ENCODE measurements at places on chromosomes 5 and 9.

DNA sequence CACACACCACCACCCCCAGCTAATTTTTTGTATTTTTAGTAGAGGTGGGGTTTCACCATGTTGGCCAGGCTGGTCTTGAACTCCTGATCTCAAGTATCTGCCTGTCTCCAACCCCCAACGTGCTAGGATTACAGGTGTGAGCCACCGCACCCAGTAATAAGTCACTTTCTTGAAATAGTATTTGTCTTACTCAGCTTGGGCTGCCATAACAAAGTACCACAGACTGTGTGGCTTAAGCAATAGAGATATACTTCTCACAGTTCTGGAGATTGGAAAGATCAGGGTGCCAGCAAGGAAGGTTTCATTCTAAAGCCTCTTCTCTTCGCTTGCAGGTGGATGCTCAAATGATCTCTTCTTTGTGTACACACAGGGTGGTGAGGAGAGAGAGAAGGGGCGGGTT, 99.8 kb downstream of the ARRDC3 start:
- DNase-seq: no peak

DNA sequence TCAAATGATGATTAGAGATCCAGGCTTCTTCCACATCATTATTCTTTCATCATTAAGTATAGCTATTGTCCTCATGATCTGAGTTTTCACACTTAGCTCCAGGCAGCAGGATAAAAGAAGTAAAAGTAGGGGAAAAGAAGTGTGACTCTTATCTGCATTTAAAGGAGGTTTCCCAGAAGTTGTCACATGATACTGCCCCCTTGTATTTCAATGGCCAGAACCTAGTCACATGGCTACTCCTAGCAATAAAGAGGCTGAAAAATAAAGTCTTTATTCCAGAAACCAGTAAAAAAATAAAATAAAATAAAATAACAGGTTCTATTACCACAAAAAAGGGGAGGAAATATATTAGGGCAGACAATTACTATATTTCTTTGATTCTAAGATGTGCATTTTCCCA, 5.3 kb upstream of the NDUFS4 start:
- DNase-seq: no peak

DNA sequence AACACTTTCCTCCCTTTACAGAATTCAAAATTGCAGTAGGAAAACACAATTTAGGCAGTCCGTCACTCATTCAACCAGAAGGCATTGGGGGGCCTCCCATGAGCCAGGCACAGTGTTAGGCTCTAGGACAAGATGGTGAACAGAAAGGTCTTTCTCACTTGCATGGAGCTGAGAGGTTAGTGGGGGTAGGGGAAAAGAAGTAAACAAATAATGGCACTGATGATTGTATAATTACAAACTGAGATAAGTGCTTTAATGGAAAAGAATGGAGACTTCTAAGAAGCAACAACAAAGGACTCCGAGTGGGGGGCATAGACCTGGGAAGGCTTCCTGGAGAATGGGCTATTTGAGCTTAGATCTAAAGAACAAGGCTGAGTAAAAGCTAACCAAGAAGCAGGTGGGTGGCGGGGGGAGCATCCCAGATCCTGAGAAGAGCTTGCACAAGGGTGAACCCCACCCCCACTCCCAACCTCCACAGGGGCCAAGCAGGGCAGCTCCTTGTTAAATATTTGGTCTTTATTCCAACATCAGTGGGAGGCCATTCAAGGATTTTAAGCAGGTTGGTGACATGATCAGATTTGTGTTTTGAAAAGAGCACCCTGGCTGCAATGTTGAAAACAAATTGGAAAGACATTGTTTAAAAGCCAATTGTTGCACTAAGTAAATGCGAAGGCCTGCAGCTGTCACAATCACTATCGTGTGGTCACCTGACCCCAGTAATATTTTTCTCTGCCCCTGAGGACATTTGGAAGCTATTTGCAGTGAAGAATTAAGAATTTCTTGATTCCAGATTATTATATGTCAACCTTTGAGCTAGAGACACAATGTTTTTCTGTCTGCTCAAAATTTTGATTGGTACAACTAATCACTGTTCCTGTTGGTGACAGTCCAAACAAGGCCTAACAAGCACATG, 73.9 kb upstream of the EFNA5 start:
- DNase-seq: no peak

DNA sequence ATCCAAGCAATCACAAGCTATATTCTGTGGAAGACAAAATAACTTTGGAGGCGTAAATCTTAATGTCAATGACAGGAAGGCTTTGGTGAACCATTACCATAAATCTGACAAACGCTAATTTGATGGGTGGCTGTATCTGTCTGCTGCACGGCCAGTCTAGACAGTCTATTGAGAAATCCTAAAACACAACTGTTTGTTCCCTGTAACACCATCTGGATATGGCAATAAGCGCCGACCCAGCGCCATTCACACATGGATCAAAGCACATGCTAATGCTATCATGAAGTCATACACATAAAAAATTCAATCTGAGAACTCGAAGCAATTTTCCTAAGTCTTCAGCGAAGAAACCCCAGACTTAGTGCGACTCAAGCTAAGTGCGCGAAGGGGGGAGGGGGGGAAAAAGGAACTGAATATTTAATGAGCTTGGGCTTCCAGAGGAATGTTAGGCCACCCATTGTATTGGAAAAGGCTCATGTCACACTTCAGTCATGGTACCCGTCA, 95.1 kb downstream of the ARL15 start:
- DNase-seq: no peak

GRCh38 chr5:179817890-179818745, 2.6 kb upstream of the SQSTM1 start:
- no peak for DNase-seq

GRCh38 chr5:176626876-176627236, 3.5 kb downstream of the SNCB start:
- DNase-seq: no peak

GRCh38 chr5:113759505-113759904, 246.0 kb downstream of the YTHDC2 start:
- no peak for DNase-seq

GRCh38 chr5:179292202-179292601, 53.1 kb downstream of the ADAMTS2 start:
- DNase-seq: no peak

DNA sequence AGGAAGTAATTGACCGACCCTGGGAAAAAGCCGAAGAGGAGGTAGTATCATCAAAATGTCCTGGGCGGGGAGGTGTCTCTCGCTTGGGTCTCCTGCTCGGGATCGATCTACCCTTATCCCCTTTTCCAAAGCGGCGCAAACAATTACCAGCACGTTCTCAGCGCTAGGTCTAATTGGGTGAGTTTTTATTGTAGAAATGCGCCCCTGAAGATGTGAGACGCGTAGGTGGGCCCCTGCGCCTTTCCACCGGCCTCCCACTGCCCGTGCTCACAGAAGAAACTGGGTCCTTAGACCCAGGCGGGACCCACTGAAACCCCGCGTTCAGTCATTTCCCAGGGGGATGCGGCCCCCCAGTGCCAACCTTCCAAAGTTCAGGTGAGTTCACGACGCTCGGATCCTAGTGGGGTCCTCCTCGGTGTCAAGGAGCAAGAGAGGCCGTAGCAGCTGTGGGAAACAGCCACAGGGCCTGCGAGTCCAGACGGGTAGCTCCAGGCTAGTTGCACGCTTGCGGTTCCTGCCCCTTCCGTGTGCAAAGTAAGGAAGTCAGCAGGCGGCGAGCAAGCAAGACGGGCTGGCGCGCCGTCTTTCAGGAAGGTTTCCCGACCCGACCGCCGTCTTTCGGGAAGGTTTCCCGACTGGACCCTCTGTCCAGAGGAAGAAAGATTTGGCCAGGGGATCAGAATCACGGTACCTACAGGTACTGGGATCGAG, 1.5 kb downstream of the SMIM32 start:
- no peak for DNase-seq

- no peak for DNase-seq
Observed at GRCh38 chr5:1295650-1296037, 776 bp upstream of the TERT start.

DNA sequence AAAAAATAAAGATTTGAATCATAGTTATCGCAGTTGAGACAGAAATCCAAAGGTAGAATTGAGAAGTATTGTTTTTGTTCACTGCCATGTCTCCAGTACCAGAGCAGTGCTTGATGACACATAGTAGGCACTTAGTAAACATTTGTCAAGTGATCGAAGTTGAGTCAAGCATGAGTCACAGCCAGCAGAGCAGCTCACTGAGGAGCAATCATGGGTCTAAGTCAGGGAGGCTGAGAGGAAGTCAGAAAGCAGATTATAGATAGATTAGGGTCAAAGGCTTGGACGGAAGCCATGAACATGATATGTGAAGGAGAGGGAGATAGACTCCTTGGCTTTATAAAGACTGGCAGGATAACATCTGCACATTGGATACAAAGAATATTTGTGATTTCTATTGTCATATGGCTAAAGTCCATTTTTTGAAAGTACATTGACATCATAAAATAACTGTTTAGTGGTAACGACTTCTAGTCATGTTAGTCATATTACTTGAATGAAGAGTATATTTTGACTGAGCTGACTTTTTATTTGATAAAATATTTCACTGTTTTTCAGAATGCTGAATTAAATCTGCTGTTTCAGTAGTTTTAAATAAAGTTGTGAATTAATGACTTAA, 168.5 kb downstream of the RAB3C start:
- DNase-seq: no peak

GRCh38 chr5:122880170-122880689, 34.8 kb downstream of the SNX24 start:
- no peak for DNase-seq

DNA sequence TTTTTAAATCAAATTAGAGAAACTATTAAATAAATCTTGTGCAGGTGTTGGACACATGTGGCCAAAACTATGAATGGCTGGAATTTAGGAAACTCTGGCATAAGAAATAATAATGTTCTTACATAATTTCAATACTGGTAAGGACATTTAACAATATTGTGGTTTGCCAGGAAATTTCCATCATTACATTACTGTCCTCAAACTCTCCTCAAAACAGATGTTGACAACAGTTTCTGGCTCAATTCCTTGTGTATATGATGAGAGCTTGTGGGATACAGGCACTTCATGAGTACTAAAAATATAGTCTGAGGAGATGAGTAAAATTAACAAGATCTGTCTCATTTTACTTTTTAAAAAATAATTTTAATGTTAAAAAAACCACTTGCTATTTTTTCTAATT, 27.9 kb downstream of the MCTP1 start:
- DNase-seq: no peak

GRCh38 chr9:35526087-35526801, 36.3 kb downstream of the RUSC2 start:
- DNase-seq: no peak

GRCh38 chr5:31707329-31707728, 68.4 kb downstream of the PDZD2 start:
- no peak for DNase-seq

GRCh38 chr5:5658226-5658625, 235.7 kb downstream of the ICE1 start:
- DNase-seq: no peak

DNA sequence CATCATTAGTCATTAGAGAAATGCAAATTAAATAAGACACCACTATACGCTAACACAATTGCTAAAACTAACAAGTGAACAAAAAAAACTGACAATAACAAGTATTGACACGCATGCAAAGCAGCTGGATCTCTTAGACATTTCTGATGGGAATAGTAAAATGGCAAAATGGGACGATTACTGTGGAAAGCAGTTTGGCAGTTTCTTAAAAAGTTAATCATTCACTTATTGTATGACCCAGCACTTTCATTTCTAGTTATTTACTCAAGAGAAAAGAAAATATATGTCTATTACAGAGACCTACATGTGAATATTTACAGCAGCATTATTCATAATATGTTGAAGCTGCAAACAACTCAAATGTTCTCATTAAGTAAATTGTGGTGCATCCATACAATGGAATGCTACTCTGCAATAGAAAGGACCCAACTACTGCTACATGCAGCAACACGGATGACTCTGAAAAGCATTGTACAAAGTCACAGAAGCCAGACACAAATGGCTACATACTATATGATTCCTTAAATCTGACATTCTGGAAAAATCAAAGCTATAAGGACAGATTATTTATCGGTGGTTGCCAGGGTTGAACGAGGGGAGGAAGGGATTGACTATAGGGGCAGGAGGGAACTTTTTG, 96.8 kb upstream of the ITGA2 start:
- no peak for DNase-seq

GRCh38 chr5:160311491-160312133, 752 bp downstream of the CCNJL start:
- no peak for DNase-seq

DNA sequence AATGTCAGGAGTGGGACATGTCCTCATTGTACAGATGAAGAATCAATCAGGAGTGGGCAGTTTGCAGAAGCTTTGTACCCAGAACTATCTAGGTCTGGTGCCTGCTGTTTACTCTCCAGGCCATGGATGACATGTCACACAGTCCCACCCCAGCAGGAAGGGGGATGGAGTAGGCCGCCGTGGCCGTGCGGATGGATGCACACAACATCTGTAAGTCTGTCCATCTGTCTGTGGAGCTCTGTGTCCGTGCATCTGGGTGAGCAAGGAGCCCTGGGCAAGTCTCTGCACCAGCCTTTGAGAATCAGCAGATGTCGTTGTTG, 311.5 kb upstream of the IRX4 start:
- DNase-seq: no peak

DNA sequence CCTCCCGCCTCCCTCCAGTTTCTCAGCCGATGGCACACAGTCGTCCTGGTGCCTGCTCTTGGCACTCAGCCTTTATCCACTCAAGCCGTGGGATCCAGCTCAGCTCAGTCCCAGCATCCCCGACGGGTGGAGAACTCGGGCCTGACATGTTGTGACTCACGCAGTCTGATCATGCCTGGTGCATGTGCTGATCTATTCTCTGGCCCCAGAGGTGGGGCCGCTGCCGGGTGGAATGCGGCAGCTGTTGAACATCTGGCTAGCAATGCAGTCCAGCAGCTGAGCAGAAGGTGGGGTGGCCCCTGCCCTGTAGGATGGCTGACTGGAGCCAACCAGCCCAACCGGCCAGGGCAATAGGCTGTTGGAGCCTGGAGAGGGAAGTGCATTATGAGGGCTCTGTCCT, 1.7 kb upstream of the AIF1L start:
- no peak for DNase-seq

GRCh38 chr5:141758310-141758998, 76.4 kb upstream of the ARAP3 start:
- DNase-seq: no peak

- no peak for DNase-seq
Observed at GRCh38 chr9:97293207-97293721, 14.2 kb upstream of the CCDC180 start.
